T-helper 1 cell (primary cell): ENCODE measurements at places on chromosomes 4 and X.

GRCh38 chr4:88761861-88762523 lies 64.4 kb upstream of the NAP1L5 start:
- DNase-seq, result no peak

- no peak for DNase-seq
Measured at GRCh38 chrX:137654481-137654880, 88.6 kb downstream of the ZIC3 start.

DNA sequence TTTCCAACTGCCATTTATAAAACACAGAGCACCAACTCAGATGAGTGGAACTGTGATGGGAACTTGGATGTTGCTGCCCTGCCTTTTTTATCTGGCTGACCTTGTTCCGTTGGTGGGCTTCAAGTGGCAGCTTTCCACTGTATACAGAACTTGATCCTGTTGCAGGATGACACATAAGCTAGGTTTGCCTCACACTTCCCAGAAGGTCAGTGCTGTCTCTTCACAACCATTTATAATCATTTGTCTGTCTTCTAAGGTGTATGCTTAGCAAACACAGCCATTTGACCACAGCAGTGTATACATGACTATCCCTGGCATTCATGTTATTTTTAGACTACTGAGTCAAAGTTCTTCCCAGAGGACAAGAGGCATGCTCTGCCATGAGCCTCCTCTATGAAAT lies 20.3 kb downstream of the DGKK start:
- DNase-seq, result no peak

GRCh38 chr4:76200771-76201231 lies 12.8 kb downstream of the SCARB2 start:
- no peak for DNase-seq
